ENCODE measurements at places on chromosomes 1 and 21.

DNA sequence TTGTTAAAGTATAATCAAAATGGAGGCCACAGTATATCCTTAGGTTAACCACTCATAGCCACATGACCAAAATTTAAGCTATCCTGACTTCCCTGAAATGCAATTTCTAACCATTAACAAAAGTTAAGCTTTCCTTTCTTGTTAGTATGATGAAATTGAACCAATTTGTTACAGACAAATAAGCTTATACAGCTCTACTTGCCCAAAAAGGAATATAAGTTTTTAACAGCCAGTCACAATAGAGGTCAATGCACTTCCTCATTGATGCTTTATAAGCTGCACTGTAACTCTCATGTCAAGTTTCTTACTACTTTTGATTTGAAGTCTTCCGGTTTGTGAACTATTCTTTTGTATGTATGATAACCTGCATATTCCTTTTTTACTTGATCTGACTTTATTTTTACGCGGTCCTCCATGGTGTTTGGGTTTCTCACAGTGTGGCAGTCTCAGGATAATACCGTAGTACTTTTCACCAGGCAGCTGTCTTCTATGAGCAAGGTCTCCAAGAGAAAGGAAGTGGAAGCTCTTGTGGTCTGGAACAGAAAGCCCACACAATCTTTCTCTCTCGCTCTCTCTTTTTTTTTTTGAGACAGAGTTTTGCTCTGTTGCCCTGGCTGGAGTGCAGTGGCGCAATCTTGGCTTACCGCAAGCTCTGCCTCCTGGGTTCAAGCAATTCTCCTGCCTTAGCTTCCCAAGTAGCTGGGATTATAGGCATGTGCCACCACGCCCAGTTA is 331.6 kb downstream of the SRGAP2C start:
- no peak for DNase-seq

DNA sequence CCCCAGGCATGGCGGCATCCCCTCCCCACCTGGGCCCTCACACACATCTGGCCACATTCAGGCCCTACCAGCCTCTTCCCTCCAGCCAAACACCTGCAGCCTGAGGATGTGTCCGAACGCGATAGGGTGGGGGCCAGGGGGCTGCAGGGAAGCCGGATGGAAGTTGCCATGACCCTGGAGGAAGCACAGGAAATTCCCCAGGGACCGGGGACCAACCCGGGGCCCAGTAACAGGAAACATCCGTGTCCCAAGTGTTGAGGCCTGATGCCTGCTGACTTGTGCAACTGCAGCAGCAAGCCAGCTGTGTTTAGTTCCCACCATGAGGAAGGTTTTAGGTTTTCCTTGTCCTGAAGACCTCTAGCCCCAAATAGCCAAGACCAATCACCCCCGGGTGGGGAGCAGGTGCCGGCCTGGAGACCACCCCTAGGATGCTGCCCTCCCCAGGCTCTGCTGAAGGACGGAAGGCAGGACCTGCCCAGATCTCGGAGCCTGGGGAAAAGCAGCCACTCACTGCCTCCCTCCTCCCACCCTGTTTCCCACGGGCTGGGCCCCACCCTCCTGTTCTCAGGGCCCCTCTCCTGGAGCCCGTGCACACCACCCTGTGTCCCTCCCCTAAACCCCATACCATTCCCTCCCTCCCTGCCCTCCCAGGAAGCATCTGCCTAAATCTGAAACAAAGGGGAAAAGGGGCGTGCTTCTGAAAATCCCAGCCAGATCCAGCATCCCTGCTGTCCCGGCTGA is 29.8 kb downstream of the MEGF6 start:
- DNase-seq: no peak

GRCh38 chr1:37947364-37947763 is 511 bp upstream of the INPP5B start:
- DNase-seq: no peak

- no peak for DNase-seq
Observed at GRCh38 chr1:11412141-11412540, 66.8 kb upstream of the DISP3 start.

DNA sequence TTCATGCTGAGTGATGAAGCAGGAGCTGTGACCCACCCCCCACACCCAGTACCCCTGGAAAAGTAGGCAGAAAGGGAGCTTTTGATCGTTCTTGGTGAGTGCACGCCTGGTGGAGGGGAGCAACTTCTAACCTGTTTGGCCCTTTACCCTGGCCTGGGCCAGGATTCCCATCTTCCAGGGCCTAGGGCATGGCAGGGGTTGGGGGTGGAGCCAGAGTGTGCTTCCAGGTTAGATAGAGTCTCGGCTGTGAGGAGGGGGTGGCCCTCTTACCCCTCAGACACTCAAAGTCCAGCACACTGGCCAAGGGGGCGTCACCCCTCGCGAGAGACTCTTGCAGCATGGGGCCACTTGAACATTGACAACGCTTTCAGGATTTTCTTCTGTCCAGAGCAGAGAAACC is 236.6 kb downstream of the GRIK3 start:
- DNase-seq: no peak

DNA sequence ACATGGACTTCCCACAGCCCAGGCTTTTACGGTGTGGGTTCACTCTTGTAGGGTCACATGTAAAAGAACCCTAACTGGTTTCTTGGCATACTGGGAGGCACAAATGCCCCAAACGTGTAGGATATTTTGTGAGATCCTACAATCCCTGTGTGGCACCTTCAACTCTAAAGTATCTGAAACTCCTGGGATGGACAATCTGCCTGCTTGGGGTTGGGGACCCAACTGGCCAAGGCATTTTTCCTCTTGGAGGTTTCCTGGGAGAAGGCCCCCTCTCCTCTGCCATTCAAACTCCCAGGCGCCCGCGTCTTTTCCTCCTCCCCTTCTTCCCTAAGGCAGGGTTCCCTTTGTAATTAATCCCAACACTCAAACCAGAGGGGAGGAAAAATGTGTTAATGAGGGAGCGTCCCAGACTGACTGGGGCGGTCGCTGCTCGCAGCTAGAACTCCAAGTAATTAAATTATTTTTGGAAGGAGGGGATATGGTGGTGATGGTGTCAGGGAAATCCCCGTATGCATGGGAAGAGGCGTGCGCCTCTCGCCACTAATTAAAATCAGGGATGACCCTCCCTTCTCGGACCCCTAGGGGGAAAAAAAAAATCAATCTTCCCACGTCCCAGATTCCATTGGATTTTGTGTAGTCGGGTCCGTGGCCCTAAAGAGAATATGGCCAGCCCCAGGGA is 681 bp upstream of the VANGL2 start:
- no peak for DNase-seq

- no peak for DNase-seq
Observed at GRCh38 chr21:28923439-28923975, 69.2 kb downstream of the LTN1 start.

- DNase-seq: no peak
Observed at GRCh38 chr1:245805532-245805931, 650.7 kb downstream of the KIF26B start.

DNA sequence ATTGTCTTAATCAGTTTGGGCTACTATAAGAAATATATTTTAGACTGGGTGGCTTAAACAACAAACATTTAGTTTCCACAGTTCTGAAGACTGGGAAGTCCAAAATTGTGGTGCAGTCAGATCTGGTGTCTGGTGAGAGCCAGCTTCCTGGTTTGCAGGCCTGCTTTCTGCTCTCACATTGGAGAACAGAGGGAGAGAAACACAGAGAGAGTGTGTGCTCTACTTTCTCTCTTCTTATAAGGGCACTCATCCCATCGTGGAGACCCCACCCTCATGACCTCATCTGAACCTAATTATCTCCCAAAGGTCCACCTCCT is 4.1 kb downstream of the LEPR start:
- DNase-seq: no peak

GRCh38 chr1:199081739-199082138 is 442.9 kb downstream of the PTPRC start:
- DNase-seq: no peak

DNA sequence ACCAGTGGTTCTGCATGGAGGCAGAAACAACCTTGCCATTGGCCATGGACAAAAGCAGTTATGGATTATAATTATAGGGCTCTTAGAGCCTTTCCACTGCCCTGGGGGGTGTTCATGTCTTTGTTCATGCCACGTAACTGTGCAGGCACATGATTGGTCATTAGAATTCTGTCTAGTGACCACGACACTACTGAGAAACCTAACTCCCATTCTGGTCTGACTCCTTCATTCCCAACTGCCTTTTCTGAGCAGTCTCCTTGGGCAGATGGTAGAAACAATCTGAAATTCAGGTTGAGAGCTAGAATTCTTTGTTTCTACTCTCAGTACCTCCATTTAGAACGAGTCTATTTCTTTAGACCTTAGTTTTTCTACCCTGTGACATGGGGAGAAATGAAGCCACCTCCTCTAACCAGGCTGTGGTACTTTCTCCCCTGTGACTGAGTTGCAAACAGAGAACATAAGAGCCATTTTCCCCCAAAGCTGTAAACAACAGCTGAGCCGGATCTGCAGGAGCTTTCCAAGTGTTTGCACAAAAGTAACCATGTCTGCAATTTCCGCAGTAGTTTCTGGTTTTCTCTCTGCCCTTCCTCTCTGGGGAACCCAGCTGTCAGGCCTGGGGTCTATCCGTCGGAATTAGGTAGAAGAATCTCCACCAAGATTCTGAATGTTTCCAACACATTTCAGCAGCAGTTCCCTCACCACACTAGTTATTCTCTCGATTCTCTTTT is 37.7 kb upstream of the IPO9 start:
- DNase-seq: no peak

DNA sequence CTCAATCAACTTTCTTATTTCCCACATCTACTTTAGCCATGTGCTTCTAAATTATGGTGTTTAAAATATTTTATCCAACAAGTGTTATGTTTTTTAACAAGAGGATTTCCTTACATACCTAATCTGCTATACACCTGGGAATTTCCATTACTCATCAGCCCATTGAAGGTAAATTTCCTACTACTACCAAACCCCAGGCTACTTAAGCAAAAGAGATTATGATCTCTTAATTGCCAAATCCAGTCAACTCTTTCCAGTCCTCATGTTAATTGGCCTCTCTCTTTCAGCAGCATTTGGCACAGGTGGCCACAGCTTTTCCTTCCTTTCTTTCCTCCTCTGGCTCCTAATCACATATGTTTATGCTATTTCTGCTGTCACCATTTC is 5.1 kb upstream of the C1orf162 start:
- no peak for DNase-seq

DNA sequence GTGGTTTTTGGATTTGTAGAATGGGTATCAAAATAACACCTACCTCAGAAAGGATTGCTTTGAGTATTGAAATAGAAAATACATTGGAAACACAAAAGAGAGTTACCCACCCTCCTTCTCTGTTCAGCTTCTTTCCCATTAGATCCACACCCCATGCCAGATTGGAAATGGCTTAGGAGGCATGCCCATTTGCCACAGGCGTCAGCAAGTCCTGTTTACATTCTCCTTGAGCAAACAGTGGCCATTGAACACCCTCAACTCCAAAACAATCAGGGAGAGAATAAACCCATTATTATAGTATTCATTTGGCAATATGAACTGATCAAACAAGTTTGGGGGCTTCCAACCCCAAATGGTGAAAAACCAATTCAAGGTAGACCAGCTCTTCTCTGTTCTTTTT is 2.4 kb downstream of the ELAPOR1 start:
- DNase-seq: no peak

DNA sequence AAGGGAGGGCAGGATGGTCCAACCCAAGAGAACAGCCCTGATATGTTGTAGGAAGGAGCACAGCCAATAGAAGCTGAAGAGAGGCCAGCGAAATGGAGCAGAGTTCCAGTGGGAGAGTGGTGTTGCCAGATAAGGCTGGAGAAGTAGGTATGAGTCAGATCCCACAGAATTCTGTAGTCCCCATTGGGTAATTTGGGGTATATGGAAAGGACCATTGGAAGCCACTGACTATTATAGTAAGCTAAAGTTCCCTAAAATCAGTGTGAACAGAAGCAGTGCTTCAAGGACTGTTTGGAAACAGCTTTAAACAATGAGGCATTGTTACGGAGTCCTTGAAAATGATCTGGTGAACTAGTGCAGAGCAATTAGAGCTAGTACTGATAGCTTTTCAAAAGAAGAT is 63.0 kb downstream of the DISP1 start:
- no peak for DNase-seq

- no peak for DNase-seq
Observed at GRCh38 chr1:201074018-201074417, 38.2 kb downstream of the CACNA1S start.

GRCh38 chr1:68151690-68152089 is 80.6 kb downstream of the WLS start:
- no peak for DNase-seq

DNA sequence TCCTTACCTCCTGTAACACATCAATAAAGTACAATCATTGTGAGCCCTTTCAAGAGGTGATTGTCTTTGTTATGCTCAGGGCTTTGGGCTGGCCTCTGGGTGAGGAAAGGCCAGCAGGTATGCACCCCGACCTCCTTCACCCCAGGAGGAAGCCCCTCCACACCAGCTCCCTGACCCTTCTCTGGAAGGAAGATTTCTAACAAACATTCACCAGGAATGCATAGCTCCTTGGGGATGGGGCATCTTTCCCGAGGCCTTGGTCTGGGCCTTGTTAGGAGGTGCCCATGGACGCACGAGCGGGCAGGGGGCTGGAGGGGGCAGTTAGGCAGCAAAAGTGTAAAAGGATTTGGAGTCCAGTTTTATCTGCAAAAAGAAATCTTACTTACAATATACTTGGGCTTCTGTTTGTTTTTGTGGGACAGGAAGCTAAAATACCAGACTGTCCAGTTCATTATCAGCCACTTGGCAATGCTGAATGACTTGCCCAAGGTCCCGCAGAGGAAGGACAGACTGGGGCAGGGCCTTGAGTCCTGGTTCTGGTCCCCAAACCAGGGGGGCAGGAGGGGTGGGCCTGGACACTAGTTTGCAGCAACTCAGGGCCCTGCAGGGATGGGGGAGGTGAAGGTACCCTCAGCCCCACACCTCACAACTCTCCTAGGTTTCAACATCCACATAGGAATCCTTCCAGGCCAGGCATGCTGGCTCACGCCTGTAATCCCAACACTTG is 10.1 kb downstream of the ZC3H12A start:
- DNase-seq: peak; percentile 59

DNA sequence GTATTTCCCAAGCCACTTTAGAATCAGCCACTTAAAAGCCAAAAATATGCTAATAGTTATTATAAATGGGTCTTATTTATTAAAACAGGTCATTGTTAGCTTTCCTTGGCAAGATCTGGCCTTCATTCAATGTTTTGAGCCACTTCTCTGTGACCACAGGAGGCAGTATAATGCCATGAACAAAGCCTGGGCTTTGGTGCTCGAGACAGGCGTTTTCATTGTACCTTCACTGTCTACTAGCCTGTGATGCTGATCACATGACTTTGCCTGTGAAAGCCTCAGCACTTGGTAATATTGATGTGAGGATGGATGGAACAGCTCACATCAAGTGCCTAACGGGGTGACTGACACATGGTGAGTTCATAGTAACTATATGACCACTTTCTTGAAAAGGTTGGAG is 217.0 kb downstream of the RWDD3 start:
- no peak for DNase-seq

GRCh38 chr1:7930645-7931445 is 9.8 kb downstream of the TNFRSF9 start:
- DNase-seq: no peak

GRCh38 chr1:111541721-111542120 is 38.3 kb upstream of the ADORA3 start:
- no peak for DNase-seq

GRCh38 chr1:89610457-89611011 is 22.4 kb upstream of the LRRC8C start:
- peak; percentile 75 for DNase-seq

GRCh38 chr1:205285381-205286101 is 36.0 kb downstream of the NUAK2 start:
- DNase-seq: peak; percentile 77

Data from activated CD8-positive, alpha-beta memory T cell treated with anti-CD3 and anti-CD28 coated beads for 24 hours (primary cell).